ENCODE measurements at places on chromosomes 13 and 19. TPM values are rescaled to one million over a fixed set of nuclear protein-coding genes. Genes with fewer than 3 reads are reported as not detected.
A peak's percentile ranks its signal among the peaks of the same experiment; 100 is the strongest.

The PEX11G gene
- not detected for total RNA-seq

The NAPA gene
- 133 TPM for total RNA-seq

The ZNF264 gene
- 43.8 TPM for total RNA-seq

The MYBPC2 gene
- total RNA-seq: 0.07 TPM

The SEMA6B gene
- 0.52 TPM for total RNA-seq

The PRKCG gene
- 1.4 TPM for total RNA-seq

DNA sequence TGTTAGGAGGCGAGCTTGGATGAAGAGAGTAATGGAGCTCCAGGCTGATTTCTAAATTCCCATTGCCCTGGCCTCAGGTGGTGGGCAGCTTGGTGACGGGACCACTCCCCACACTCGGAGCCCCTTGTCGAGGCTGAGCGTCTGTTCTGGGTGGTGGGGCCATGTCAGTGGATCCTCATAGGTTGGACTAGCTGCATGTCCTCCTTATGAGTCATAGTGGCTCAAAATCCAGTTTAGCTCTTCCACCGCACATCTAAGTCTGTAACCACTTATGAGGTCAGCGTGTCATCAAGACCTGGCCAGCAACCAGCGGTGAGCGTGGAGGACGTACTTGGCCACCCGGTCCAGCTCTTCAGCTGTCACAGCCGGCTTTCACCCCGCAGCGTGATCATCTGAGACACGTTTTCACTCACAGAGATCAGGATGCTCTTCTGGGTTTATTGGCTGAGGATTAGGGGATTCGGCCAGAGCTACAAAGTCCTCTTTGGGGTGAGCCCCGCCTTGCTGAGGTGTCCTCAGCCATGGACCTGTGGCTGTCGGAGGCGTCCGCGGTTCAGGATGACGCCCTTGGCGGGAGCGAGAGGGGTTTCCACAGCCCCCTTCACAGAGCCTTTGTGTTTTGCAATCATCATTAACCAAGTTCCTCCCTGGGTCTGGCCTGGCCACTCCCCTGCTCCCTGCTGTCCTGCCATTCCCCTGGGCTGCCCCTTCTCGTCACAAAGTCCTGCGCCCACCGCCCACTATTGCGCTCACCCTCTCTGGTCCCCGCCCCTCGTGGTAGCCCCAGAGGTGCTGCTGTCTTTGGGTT, 41.9 kb downstream of the ADPRHL1 start:
- H3K4me3 ChIP-seq: no peak overlapping the region
- DNase-seq: no peak
- no peaks in the 10 kb centered on the region for H3K4me1 ChIP-seq
- no peak overlapping the region for H3K27ac ChIP-seq
- H3K36me3 ChIP-seq: no peaks in the 10 kb centered on the region

- H3K4me3 ChIP-seq: peak within 1 kb of the TSS; percentile 12
- peaks cover 28% of the 10 kb centered on the region for H3K27me3 ChIP-seq
- H3K4me1 ChIP-seq: no peaks in the 10 kb centered on the region
- H3K27ac ChIP-seq: no peak within 1 kb of the TSS
These were observed at the start of gene PLIN5 for GRCh38 chr19:4534836-4535658. PLIN5 (minus strand) TSS chr19:4535224; CDS start chr19:4534074, 1,150 bp downstream.

GRCh38 chr13:110239280-110240125, 67.5 kb downstream of the COL4A1 start:
- peaks cover 39% of the 10 kb centered on the region for H3K27me3 ChIP-seq
- no peak overlapping the region for H3K27ac ChIP-seq
- DNase-seq: no peak
- H3K4me1 ChIP-seq: no peaks in the 10 kb centered on the region
- no peak overlapping the region for H3K4me3 ChIP-seq

DNA sequence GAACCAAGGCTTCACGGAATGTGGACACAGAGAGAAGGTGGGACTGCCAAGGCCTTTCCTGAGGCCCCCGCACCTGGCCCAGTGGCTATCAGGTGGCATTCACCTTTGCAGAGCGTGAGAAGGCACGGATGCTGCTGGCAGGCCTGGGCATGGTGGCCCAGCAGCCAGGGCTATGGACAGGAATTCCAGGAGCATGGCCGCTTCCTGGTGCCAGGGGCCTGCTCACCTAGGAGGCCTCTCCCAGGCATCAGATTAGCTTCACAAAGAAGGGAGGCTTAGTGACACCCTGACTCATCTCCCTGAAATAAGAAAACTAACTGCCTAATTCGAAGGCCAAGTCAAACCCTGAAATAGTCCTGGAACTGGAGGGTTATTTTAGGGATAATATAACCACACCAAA, 155.8 kb downstream of the TEX29 start:
- no peaks in the 10 kb centered on the region for H3K36me3 ChIP-seq
- no peak overlapping the region for H3K4me3 ChIP-seq
- no peak for DNase-seq
- peaks cover 37% of the 10 kb centered on the region for H3K27me3 ChIP-seq
- no peak overlapping the region for H3K27ac ChIP-seq

DNA sequence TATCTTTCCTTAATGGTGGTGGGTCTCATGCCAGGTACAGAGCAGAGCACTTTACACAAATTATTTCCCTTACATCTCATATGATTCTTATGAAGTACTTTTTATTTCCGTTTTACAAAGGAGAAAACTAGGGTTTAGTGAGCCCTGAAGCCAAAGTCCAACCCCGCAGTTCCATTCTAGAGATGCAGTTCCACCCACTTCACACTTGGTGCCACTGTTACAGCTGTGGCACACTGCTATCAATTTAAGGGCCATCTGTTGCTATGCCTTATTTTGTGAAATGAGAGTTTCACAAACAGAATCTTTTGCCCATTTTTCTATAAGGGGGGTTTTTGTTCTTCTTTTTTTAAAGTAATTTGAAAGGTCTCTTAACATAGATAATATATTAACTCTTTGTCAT, 12.9 kb downstream of the MIPEP start:
- H3K27me3 ChIP-seq: no peaks in the 10 kb centered on the region
- DNase-seq: no peak
- peaks cover 4% of the 10 kb centered on the region for H3K36me3 ChIP-seq
- no peak overlapping the region for H3K27ac ChIP-seq
- H3K4me3 ChIP-seq: no peak overlapping the region

- peak overlapping the region; percentile 91 for H3K27ac ChIP-seq
- no peak for DNase-seq
- H3K27me3 ChIP-seq: no peaks in the 10 kb centered on the region
- peaks cover 2% of the 10 kb centered on the region for H3K36me3 ChIP-seq
- H3K4me1 ChIP-seq: peaks cover 44% of the 10 kb centered on the region
- peak overlapping the region; percentile 62 for H3K4me3 ChIP-seq
These were observed 2.5 kb downstream of the USP12 start for GRCh38 chr13:27168906-27169657.

All from T-helper 17 cell (primary cell).